ENCODE measurements at places on chromosomes 5 and 9. TPM values are rescaled to one million over a fixed set of nuclear protein-coding genes. Genes with fewer than 3 reads are reported as not detected.

FBXW11 gene
- 30.0 TPM for total RNA-seq

CCDC171 gene
- total RNA-seq = 0.77 TPM

ACER2 gene
- total RNA-seq = 5.5 TPM

IL13 gene
- total RNA-seq = 0.50 TPM

GZMA gene
- 10.9 TPM for total RNA-seq

WNK2 gene
- total RNA-seq = 0.83 TPM

TRAPPC13 gene
- 18.2 TPM for total RNA-seq

DNA sequence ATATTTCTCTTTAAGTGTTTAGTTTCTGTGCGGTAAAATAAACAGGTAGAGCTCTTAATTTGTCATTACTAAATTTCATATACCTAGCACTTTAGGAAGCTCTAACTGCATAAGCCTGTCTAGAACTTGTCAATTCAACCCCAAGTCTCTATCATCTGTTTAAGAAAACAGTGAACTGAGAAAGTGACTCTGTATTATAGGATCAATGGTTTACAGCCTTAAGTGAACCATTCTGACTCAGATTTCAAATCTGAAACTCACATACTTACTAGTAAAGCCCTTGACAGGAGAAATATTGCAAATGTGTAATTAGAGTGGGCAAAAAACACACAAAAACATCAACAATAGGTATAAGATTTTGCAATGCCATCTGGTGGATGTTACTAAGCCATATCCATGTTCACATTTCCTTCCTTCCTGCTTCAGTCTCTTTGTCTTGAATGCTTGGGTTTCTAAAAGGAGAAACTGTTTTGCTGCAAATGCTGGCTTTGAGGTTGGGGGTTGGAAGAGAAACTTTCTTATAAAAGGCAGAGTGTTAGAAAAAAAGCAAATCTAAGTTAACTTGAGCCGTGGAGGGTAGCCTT, 101.8 kb downstream of the DOCK8 start:
- no peak for DNase-seq
- H3K27ac ChIP-seq = no peak overlapping the region
- no peak overlapping the region for H3K4me3 ChIP-seq
- H3K4me1 ChIP-seq = no peaks in the 10 kb centered on the region

GRCh38 chr9:117945286-117945685, 241.1 kb downstream of the TLR4 start:
- H3K4me3 ChIP-seq = no peak overlapping the region
- H3K4me1 ChIP-seq = no peaks in the 10 kb centered on the region
- no peaks in the 10 kb centered on the region for H3K27me3 ChIP-seq
- no peak for DNase-seq

GRCh38 chr5:142584891-142585290, 101.0 kb downstream of the FGF1 start:
- no peaks in the 10 kb centered on the region for H3K36me3 ChIP-seq
- no peak overlapping the region for H3K4me3 ChIP-seq
- H3K27me3 ChIP-seq = no peaks in the 10 kb centered on the region
- no peak for DNase-seq
- H3K27ac ChIP-seq = no peak overlapping the region
- peaks cover 19% of the 10 kb centered on the region for H3K4me1 ChIP-seq

GRCh38 chr9:32703635-32704034, 68.2 kb upstream of the TAF1L start:
- H3K27ac ChIP-seq = no peak overlapping the region
- H3K4me1 ChIP-seq = no peaks in the 10 kb centered on the region
- no peak overlapping the region for H3K4me3 ChIP-seq
- no peaks in the 10 kb centered on the region for H3K36me3 ChIP-seq
- DNase-seq = no peak

DNA sequence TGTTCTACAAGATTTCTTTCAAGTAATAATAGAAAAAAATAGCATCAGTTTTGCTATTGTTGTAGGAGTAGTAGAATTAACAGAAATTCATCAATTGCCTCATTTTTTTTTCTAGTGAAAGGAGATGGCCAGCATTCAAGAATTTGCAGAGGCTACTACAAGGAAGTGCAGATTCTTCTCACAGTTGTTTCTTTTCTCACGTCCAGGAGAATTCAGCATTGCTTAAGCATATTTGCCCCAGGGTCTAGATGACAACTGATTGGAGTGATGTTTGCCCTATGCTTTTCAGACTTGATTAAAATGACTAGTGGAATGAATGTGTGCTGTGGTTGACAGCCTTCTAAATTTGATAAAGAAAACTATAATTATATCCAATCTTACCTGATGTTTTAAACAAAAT, 46.6 kb upstream of the SLC12A2 start:
- DNase-seq = no peak
- H3K27me3 ChIP-seq = no peaks in the 10 kb centered on the region
- H3K27ac ChIP-seq = no peak overlapping the region
- no peaks in the 10 kb centered on the region for H3K36me3 ChIP-seq

GRCh38 chr5:89956838-89957237, 452.7 kb downstream of the CETN3 start:
- no peaks in the 10 kb centered on the region for H3K36me3 ChIP-seq
- no peak overlapping the region for H3K27ac ChIP-seq
- DNase-seq = no peak
- no peaks in the 10 kb centered on the region for H3K4me1 ChIP-seq
- no peaks in the 10 kb centered on the region for H3K27me3 ChIP-seq

GRCh38 chr5:96297867-96298266, 135.2 kb downstream of the PCSK1 start:
- no peaks in the 10 kb centered on the region for H3K4me1 ChIP-seq
- H3K36me3 ChIP-seq = no peaks in the 10 kb centered on the region
- DNase-seq = no peak
- H3K27ac ChIP-seq = no peak overlapping the region
- H3K27me3 ChIP-seq = no peaks in the 10 kb centered on the region
- no peak overlapping the region for H3K4me3 ChIP-seq

GRCh38 chr5:125002727-125003598, 256.5 kb upstream of the ZNF608 start:
- H3K36me3 ChIP-seq = no peaks in the 10 kb centered on the region
- no peak overlapping the region for H3K4me3 ChIP-seq
- no peaks in the 10 kb centered on the region for H3K4me1 ChIP-seq
- no peak for DNase-seq
- no peak overlapping the region for H3K27ac ChIP-seq

- no peaks in the 10 kb centered on the region for H3K27me3 ChIP-seq
- H3K27ac ChIP-seq = no peak overlapping the region
Measured at GRCh38 chr5:4023091-4023752, 427.6 kb downstream of the IRX1 start.

- H3K27ac ChIP-seq = no peak overlapping the region
- DNase-seq = no peak
- H3K27me3 ChIP-seq = no peaks in the 10 kb centered on the region
- H3K36me3 ChIP-seq = peaks cover 8% of the 10 kb centered on the region
- no peak overlapping the region for H3K4me3 ChIP-seq
Measured at GRCh38 chr9:127761491-127761956, 16.9 kb downstream of the SH2D3C start.

DNA sequence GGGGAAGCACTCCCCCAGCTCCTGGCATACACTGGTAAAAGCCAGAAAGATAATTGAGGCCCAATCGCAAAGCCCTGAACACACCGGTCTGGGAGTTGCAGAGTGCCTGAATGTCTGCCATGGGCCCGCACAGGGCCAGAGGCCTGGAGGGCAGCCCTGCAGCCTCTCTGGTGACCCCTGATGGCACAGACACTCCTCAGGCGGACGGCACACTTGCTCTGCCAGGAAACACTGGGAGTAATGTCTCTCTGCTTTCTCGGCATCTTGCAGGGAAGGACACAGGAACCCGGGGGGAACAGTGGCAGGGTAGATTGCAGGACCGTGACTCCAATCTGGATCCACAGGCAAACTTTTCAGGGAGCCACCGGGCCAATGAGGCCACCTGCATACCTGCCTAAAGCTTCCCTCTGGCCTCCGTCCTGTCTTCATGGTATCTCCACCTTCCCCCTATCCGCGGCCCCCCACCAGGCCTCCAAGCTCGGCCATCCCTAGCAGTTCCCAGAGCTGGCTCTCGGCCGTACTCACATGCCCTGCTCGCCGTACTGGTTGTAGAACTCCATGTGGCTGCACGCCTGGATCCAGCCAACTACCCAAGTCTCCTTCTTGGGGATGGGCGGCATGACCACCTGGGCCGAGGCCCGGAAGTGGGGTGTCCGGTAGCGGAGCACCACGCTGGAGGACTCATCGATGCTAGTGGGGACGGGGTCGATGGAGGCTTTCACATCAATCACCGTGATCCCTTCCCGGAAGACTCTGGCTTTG, 797 bp downstream of the FAM78A start:
- peak overlapping the region; percentile 95 for H3K4me3 ChIP-seq
- peaks cover 30% of the 10 kb centered on the region for H3K4me1 ChIP-seq
- no peaks in the 10 kb centered on the region for H3K36me3 ChIP-seq

GRCh38 chr5:39570403-39571027, 145.7 kb upstream of the DAB2 start:
- H3K4me3 ChIP-seq = no peak overlapping the region
- no peak overlapping the region for H3K27ac ChIP-seq
- no peaks in the 10 kb centered on the region for H3K36me3 ChIP-seq

DNA sequence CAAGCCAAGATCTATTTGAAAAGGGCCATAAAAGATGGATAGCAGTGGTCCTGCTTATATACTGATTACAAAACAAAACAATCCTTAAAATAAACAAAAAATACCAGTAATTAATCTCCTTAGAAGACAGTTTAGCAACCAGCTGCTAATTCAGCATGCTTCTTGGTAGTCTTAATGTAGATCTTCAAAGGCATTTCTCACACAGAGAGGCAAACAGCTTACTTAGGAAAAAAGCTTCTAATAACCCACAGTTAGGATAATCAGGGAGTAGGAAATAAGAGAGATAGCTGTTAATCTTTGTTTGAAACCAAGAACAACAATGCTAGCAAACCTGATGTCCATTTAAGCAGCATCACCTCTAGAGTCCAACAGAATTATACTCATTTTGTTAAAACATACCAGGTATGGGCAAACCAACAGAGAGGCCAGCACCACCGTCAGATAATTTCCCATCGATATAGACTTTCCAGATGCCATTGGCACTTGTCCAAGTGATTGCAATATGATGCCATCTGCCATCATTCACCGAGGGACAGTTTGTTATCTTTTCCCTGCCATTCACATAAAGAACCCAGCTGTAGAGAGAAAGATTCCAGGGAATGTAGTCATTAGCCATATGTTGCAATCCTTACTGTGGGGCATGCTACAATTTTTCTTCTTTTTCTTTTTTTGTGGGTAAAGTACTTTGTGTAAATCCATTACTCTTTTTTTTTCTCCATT, 105.6 kb upstream of the TXNDC8 start:
- no peak overlapping the region for H3K27ac ChIP-seq
- H3K27me3 ChIP-seq = no peaks in the 10 kb centered on the region
- no peaks in the 10 kb centered on the region for H3K4me1 ChIP-seq
- H3K36me3 ChIP-seq = no peaks in the 10 kb centered on the region

- no peaks in the 10 kb centered on the region for H3K27me3 ChIP-seq
- H3K4me3 ChIP-seq = no peak overlapping the region
- no peaks in the 10 kb centered on the region for H3K36me3 ChIP-seq
- no peak for DNase-seq
Measured at GRCh38 chr5:80915716-80916115, 44.4 kb upstream of the RASGRF2 start.

DNA sequence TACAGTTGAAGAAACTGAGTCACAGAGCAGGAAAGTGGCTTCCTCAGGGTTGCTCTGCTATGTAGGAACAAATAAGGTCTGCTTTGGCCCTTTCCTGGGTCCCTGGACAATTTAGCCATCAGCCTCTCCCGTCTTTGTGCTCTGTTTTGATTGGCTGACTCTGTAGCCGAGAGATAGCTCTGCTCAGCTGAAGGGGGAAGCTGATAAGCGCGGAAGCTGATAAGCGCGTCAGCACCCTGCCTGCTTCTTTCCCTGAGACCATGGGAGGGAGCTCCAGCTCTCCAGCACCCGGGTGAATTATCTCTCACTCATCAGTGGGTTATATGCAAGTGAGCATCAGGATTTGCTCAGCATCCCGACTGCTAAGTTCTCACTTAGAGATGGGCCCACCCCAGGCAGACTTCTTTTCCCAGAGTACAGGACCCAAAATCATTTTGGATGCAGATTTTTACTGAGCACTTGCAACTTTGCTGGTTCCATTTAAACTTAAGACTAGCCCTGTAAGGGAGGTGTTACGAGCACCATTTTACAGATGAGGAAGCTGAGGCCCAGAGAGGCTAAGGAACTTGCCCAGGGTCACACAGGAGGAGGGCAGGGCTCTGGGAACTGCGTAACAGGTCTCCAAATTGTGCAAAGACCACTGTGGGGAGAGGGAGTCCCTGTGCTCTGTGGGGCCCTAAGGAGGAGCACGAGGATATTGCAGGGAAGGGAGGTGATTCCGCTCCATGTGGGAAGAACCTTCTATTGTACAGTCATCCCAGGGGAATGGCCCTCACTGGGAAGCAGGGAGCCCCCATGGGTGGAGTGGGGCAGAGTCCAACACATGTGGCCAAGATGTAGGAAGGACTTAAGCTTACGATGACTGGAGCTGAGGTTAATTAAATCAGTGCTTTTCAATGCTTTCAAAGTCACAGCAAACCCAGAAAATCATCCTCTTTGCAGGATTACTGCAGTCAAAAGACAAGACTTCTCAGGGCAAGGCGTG, 83.7 kb upstream of the ORM1 start:
- H3K4me1 ChIP-seq = no peaks in the 10 kb centered on the region
- no peak for DNase-seq
- H3K4me3 ChIP-seq = no peak overlapping the region
- no peaks in the 10 kb centered on the region for H3K36me3 ChIP-seq
- no peaks in the 10 kb centered on the region for H3K27me3 ChIP-seq

DNA sequence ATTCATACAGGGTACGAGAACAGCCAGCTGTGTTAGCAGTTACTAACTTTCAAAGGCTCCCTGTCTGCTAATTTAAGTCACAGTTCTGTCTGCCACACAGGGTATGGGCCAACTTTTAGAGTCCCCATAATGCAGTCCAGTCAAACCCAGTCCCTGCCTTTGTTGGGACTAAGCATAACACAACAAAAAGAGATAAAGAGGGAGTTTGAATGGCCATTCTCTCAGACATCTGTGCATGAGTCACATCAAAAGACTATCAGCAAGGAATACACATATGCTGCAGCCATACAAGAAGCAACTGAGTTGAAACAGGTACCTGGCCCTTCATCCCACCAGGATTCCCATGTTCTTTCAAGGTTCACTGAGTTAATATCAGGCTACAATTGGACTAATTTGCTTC, 744.5 kb upstream of the C9orf72 start:
- H3K36me3 ChIP-seq = no peaks in the 10 kb centered on the region
- no peak for DNase-seq
- no peaks in the 10 kb centered on the region for H3K4me1 ChIP-seq
- H3K4me3 ChIP-seq = no peak overlapping the region
- H3K27ac ChIP-seq = no peak overlapping the region

GRCh38 chr5:27315363-27316270, 277.2 kb upstream of the CDH9 start:
- no peak for DNase-seq
- H3K4me3 ChIP-seq = no peak overlapping the region
- no peak overlapping the region for H3K27ac ChIP-seq
- H3K27me3 ChIP-seq = no peaks in the 10 kb centered on the region
- H3K4me1 ChIP-seq = no peaks in the 10 kb centered on the region

- H3K27me3 ChIP-seq = no peaks in the 10 kb centered on the region
- no peaks in the 10 kb centered on the region for H3K36me3 ChIP-seq
- no peaks in the 10 kb centered on the region for H3K4me1 ChIP-seq
- DNase-seq = no peak
Measured at GRCh38 chr5:135245521-135246499, 153.2 kb downstream of the MACROH2A1 start.

- no peaks in the 10 kb centered on the region for H3K27me3 ChIP-seq
- no peak overlapping the region for H3K4me3 ChIP-seq
- no peaks in the 10 kb centered on the region for H3K36me3 ChIP-seq
- H3K4me1 ChIP-seq = no peaks in the 10 kb centered on the region
- no peak overlapping the region for H3K27ac ChIP-seq
- DNase-seq = no peak
Measured at GRCh38 chr5:124528838-124529237, 217.6 kb downstream of the ZNF608 start.

GRCh38 chr5:67319935-67320725, 123.5 kb upstream of the CD180 start:
- no peaks in the 10 kb centered on the region for H3K27me3 ChIP-seq
- DNase-seq = no peak
- H3K27ac ChIP-seq = no peak overlapping the region

Measured in naive thymus-derived CD4-positive, alpha-beta T cell (primary cell).